ENCODE measurements at places on chromosomes 4 and X. TPM values are rescaled to one million over a fixed set of nuclear protein-coding genes. Genes with fewer than 3 reads are reported as not detected.

NPY5R gene
- not detected for total RNA-seq

SHISA3 gene
- not detected for total RNA-seq

SPANXC gene
- total RNA-seq: not detected

SUPT20HL1 gene
- not detected for total RNA-seq

BCORL1 gene
- 8.9 TPM for total RNA-seq

BEND2 gene
- not detected for total RNA-seq

GPR82 gene
- not detected for total RNA-seq

CLDN34 gene
- total RNA-seq: not detected

FAM236B gene
- total RNA-seq: not detected

S100G gene
- not detected for total RNA-seq

SOD3 gene
- total RNA-seq: not detected

GABRE gene
- not detected for total RNA-seq

GRCh38 chr4:39032218-39033085, at the start of gene TMEM156:
Gene TMEM156 (minus strand): TSS chr4:39032409. CDS start chr4:39032313, 96 bp downstream.
- DNase-seq: peak; percentile 74
- H3K4me3 ChIP-seq: peak within 1 kb of the TSS; percentile 61

GRCh38 chrX:101677028-101677427, 17.4 kb upstream of the ARMCX2 start:
- no peak for DNase-seq
- no peak overlapping the region for H3K27ac ChIP-seq
- no peaks in the 10 kb centered on the region for H3K36me3 ChIP-seq
- no peaks in the 10 kb centered on the region for H3K27me3 ChIP-seq

- H3K27me3 ChIP-seq: no peaks in the 10 kb centered on the region
- H3K4me3 ChIP-seq: no peak overlapping the region
- no peak overlapping the region for H3K27ac ChIP-seq
- no peaks in the 10 kb centered on the region for H3K4me1 ChIP-seq
- DNase-seq: peak; percentile 35
- H3K36me3 ChIP-seq: no peaks in the 10 kb centered on the region
Observed at GRCh38 chrX:73855546-73855945, 292.5 kb downstream of the CHIC1 start.

- H3K4me3 ChIP-seq: no peak overlapping the region
- no peaks in the 10 kb centered on the region for H3K27me3 ChIP-seq
- no peak overlapping the region for H3K27ac ChIP-seq
- no peaks in the 10 kb centered on the region for H3K36me3 ChIP-seq
- H3K4me1 ChIP-seq: no peaks in the 10 kb centered on the region
Observed at GRCh38 chr4:128601991-128602695, 207.4 kb upstream of the JADE1 start.

DNA sequence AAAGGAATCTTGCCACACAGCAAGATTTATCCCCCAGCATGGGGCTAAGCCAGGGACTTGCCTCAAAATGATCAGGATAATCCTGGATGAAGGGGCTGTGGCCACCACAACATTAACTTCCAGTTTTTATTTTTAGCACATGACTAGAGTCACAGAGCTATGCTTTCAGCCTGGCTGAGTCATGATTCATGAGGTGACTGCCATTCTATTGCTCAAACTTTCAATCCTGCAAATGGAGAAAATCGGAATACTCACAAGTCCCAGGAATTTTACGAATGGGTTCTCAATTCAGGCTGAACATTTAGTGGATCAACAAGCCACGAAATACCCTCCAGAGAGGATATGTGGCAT, 70.7 kb upstream of the HPGD start:
- H3K4me3 ChIP-seq: no peak overlapping the region
- no peaks in the 10 kb centered on the region for H3K4me1 ChIP-seq
- no peak overlapping the region for H3K27ac ChIP-seq
- DNase-seq: no peak
- H3K27me3 ChIP-seq: no peaks in the 10 kb centered on the region

DNA sequence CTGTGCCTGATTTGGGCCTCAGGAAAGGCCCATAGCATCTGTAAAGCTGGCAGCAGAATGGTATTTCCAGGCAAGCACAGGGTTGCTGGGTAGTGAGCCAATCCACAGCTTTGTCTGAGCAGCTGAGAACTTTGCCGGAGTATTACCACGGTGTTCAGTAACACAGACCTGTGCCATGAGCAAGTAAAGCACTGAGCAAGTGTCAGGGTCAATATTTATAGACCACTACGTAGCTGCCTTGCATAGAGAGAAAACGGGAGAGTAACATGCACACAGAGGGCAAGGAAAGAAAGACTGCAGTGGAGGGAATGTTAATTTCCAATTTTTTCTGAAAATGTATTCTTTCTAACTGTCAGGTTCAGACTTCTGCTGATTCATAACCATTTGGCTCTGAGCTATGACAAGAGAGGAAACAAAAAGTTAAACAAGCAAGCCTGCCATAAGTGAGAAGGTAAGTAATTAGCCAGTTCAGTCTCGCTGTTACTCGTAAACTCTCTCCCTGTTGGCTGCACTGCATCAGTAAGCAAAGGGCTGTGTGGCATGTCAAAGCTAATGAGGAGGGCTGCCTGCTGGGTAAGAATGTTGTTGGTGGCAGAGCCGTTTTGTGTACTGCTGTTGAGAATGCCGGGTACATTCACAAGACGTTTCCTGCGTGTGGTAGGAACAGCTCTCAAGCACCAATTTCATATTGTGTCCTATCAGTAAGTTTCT, 238.1 kb downstream of the BMPR1B start:
- H3K4me1 ChIP-seq: no peaks in the 10 kb centered on the region
- H3K27me3 ChIP-seq: no peaks in the 10 kb centered on the region
- no peak overlapping the region for H3K27ac ChIP-seq
- H3K4me3 ChIP-seq: no peak overlapping the region
- DNase-seq: peak; percentile 11

- no peak overlapping the region for H3K4me3 ChIP-seq
- DNase-seq: no peak
- H3K27ac ChIP-seq: no peak overlapping the region
- no peaks in the 10 kb centered on the region for H3K27me3 ChIP-seq
Observed at GRCh38 chr4:81606166-81606565, 134.5 kb upstream of the RASGEF1B start.

- no peak overlapping the region for H3K27ac ChIP-seq
- H3K27me3 ChIP-seq: no peaks in the 10 kb centered on the region
- no peak overlapping the region for H3K4me3 ChIP-seq
- H3K36me3 ChIP-seq: no peaks in the 10 kb centered on the region
- H3K4me1 ChIP-seq: no peaks in the 10 kb centered on the region
Observed at GRCh38 chr4:18636001-18636585, 614.5 kb upstream of the LCORL start.

DNA sequence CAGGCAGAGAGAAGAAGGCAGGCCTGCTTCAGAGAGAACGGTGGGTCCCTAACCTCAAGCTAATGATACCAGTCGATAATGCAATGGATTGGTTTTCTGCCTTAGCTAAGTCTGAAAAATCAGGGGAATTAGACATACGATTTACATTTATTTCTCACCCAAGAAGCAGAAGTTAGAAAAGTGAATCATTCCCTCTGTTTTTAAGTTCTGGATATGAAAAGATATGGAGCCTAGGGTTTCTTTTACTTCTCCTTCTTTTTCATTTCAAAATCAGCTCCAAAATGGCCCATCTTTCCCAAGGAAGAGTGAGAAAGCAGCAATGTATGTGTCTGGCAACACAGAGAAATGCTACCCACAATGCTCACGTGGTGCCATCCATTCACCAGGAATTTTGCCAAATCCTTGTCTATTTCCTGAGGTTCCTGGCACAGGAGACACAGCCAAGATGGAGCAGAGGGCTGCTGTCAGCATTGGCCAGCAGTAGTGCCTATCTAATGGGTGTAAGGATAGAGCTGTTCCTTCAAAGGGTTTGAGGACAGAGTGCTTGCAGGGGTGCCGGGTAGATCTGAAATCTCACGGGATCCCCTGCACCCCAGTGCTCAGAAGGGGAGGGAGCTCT, 231.5 kb downstream of the MAML3 start:
- no peaks in the 10 kb centered on the region for H3K27me3 ChIP-seq
- no peak overlapping the region for H3K27ac ChIP-seq
- no peak overlapping the region for H3K4me3 ChIP-seq
- H3K4me1 ChIP-seq: no peaks in the 10 kb centered on the region
- DNase-seq: no peak

- H3K27ac ChIP-seq: no peak overlapping the region
- no peaks in the 10 kb centered on the region for H3K4me1 ChIP-seq
- H3K27me3 ChIP-seq: no peaks in the 10 kb centered on the region
- H3K36me3 ChIP-seq: no peaks in the 10 kb centered on the region
- DNase-seq: no peak
- no peak overlapping the region for H3K4me3 ChIP-seq
Observed at GRCh38 chr4:21476757-21477156, 471.8 kb downstream of the KCNIP4 start.

- H3K4me3 ChIP-seq: no peak overlapping the region
- H3K27me3 ChIP-seq: no peaks in the 10 kb centered on the region
- DNase-seq: no peak
- no peak overlapping the region for H3K27ac ChIP-seq
- no peaks in the 10 kb centered on the region for H3K36me3 ChIP-seq
- H3K4me1 ChIP-seq: no peaks in the 10 kb centered on the region
Observed at GRCh38 chr4:66266035-66266434, 595.7 kb upstream of the EPHA5 start.

- H3K36me3 ChIP-seq: no peaks in the 10 kb centered on the region
- no peak overlapping the region for H3K27ac ChIP-seq
Observed at GRCh38 chr4:76850010-76850441, 47.9 kb downstream of the SOWAHB start.

GRCh38 chr4:183617075-183617474, 41.9 kb downstream of the RWDD4 start:
- H3K27me3 ChIP-seq: no peaks in the 10 kb centered on the region
- no peak overlapping the region for H3K27ac ChIP-seq
- H3K36me3 ChIP-seq: no peaks in the 10 kb centered on the region

- no peaks in the 10 kb centered on the region for H3K4me1 ChIP-seq
- no peaks in the 10 kb centered on the region for H3K27me3 ChIP-seq
- no peak overlapping the region for H3K4me3 ChIP-seq
- no peak for DNase-seq
Observed at GRCh38 chr4:131459430-131460101, 1689.5 kb upstream of the PCDH10 start.

DNA sequence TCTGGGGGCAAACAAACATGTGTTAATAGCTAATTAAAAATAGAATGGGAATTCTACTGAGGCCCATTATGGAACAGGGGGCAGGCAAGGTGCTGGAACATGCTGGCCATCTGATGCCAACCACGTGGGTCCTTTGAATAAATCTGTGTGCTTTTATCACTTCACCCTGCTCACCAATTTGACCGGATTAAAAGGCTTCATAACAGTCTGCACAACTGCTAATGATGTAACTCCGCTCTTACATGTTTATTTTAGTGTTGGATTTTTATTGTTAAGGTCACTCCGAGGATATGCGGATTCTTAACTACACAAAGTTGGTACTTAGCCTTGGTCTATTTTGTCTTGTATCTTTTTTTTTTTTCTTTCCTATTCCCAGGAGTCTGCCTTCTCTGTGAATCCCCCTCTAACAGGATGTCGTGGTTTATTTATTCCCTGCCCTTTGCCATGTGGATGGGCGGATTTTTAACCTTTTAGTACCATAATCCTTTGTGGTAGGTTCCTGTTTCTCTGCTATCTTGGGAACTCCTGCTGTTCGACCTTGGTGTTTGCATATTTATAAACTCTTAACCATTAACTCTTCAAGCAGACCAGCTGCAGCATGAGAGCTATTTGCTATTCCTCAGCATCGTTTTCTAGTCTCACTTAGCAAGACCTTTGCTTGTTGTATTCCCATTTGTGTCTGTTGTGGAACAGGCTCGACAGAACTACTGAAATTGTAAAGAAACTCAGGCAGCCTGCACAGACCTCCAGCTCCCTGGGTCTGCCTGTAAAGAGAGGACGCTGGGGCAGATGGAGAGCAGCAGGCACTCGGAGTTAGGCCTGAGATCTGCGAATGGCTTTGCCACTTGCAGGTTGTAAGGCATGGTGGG, 38.0 kb downstream of the TRIM2 start:
- no peak overlapping the region for H3K27ac ChIP-seq
- H3K36me3 ChIP-seq: no peaks in the 10 kb centered on the region
- DNase-seq: no peak
- no peaks in the 10 kb centered on the region for H3K4me1 ChIP-seq

DNA sequence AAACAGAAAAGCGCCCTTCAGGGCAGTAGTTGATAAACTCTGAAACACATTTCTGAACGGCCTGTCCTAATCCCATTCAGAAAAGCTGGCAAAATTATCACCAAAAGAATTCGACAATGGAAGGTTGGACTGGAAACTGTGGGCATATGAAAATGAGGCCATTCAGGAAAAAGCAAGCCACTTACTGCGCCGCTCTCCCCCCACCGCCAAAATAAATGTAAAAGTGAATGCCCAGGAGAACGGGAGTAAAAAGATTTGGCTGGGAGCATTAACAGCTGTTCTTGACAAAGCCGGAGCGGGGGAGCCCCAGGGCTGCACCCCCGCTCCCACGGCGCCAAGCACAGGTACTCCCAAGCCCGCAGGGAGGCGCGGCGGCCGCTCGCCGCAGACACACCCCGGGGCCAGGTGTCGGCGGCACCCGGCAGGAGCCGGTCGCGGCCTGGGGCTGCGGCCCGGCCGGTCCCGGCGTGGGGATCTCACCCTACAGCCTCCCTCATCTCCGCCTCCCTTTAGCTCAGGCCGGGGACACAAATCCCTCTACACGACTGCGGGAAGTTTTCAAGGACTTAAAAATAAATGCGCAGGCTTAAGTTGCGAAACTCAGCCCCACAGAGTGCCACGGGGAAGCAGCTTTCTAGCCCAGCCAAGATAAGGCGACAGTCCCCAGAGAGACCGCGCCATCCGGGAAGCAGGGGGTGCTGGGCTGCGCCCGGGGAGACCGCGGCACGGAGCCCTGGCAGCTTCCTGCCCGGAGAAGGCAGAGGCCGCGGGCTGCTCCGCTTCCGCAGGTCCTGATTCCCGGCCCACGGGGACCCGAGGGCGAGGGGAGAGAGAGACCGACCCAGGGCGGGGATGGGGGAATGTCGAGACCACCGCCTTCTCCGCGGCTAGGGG, 593 bp downstream of the SH3RF1 start:
- peaks cover 4% of the 10 kb centered on the region for H3K27me3 ChIP-seq
- no peaks in the 10 kb centered on the region for H3K36me3 ChIP-seq
- no peak overlapping the region for H3K27ac ChIP-seq
- no peaks in the 10 kb centered on the region for H3K4me1 ChIP-seq
- H3K4me3 ChIP-seq: peak overlapping the region; percentile 42

- H3K27me3 ChIP-seq: no peaks in the 10 kb centered on the region
- H3K27ac ChIP-seq: no peak overlapping the region
- no peaks in the 10 kb centered on the region for H3K36me3 ChIP-seq
- H3K4me3 ChIP-seq: no peak overlapping the region
- no peaks in the 10 kb centered on the region for H3K4me1 ChIP-seq
Observed at GRCh38 chr4:113556382-113557134, 205.0 kb downstream of the CAMK2D start.

DNA sequence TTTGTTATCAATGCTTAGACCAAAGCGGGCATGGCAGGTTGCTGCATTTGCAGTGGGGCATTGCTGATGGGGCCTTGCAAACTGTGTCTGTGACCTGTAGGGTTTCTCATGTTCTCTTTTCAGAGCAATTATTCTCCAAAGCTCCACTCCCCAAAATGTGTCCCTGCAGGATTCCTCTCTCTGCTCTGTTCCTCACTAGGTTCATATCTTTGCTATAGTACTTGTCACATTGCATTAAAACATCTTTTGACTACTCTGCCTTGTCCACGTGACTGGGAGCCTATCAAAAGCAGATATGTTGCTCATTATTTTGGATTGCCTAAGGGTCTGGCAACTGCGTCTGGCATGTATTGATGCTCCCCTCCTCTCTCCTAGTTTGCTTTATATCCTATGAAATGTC, 177.7 kb upstream of the MID1 start:
- DNase-seq: no peak
- H3K27me3 ChIP-seq: no peaks in the 10 kb centered on the region
- H3K4me1 ChIP-seq: no peaks in the 10 kb centered on the region
- no peaks in the 10 kb centered on the region for H3K36me3 ChIP-seq

GRCh38 chr4:150070464-150071170, 7.6 kb upstream of the DCLK2 start:
- H3K27me3 ChIP-seq: no peaks in the 10 kb centered on the region
- H3K36me3 ChIP-seq: no peaks in the 10 kb centered on the region
- H3K4me3 ChIP-seq: no peak overlapping the region
- no peak overlapping the region for H3K27ac ChIP-seq
- no peaks in the 10 kb centered on the region for H3K4me1 ChIP-seq
- DNase-seq: no peak

All from naive thymus-derived CD4-positive, alpha-beta T cell (primary cell).